NCI-H1694 treated with DMSO at 0.1 percent for 48 hours (cell line): ENCODE measurements at places on chromosomes 6 and 20.

DNA sequence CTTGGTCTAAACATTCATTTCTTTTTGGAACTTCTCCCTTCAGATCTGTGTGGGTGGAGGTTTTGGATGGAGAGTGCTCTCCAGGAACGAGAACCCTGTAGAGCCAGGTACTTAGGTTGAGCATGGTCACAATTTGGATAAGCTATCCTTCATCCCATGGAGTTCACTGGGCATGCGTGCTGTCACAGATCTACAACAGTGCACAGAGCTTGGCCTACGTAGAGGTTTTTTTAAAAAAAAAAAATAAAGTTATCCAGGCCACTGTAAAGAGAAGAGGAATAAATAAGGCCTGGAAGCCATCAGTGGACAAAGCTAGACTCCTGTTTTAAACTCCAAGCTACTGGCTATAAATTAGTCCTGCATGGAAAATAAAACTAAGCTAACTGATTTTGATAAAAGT, 165.6 kb downstream of the SLC24A3 start:
- no peak for DNase-seq

DNA sequence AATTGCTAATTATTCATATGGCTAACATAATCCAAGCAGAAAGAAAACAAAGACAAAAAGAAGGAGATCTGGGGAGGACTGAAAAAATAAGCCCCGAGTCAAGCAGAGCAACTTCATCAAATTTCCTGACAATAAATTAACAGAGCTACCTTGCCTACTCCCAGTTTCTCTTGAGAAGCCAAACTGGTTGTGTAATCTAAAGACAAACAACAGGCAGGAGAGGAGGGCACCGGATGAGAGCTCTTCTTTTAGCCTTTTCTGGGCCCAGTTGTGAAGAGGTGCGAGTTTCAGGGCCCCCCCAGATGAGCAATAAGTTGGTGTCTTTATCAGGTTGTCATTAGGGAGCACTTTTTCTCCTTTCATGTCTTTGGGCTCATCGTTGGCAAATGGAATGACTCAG, 197.1 kb upstream of the PCSK2 start:
- DNase-seq: no peak

- no peak for DNase-seq
Measured at GRCh38 chr20:50977066-50978021, 18.7 kb downstream of the MOCS3 start.

- no peak for DNase-seq
Measured at GRCh38 chr6:53837865-53838769, 43.3 kb downstream of the LRRC1 start.

GRCh38 chr6:14857501-14857900, 388.4 kb upstream of the JARID2 start:
- no peak for DNase-seq

DNA sequence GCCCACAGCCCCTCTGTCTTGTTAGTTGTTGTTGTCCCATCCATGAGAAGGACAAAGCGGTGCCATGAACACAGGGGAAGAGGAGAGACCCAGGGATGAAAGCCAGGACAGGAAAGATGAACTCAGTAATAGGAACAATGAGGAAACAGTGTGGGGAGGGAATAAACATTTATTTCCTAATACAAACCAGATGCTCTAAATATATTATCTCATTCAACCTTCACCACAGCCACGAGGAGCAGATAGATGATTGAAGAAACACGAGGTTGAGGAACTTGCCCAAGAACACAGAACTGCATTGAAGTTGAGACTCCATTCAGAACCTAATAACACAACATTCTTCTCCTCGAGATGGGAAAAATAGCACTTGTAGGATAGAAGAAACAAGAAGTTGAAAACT, 53.0 kb upstream of the AIG1 start:
- no peak for DNase-seq

DNA sequence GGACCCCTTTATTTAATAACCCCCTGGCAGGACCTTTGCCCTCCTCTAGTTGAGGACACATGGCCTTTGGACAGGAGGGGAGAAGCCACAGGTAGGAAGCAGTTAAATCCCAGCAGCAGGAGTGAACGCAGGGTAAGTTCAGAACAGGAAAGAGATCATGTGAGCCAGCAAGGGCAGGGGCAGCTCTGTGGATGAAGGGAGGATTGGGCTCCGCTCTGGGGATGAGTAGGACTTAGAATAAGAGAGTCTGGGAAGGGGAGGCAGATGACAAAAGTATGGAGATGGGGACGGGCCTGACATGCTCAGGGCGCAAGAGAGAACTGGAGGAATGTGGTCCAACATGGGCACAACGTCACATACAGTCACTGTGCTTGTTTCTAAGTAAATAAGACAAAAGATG, 89.0 kb downstream of the NDUFAF5 start:
- no peak for DNase-seq

DNA sequence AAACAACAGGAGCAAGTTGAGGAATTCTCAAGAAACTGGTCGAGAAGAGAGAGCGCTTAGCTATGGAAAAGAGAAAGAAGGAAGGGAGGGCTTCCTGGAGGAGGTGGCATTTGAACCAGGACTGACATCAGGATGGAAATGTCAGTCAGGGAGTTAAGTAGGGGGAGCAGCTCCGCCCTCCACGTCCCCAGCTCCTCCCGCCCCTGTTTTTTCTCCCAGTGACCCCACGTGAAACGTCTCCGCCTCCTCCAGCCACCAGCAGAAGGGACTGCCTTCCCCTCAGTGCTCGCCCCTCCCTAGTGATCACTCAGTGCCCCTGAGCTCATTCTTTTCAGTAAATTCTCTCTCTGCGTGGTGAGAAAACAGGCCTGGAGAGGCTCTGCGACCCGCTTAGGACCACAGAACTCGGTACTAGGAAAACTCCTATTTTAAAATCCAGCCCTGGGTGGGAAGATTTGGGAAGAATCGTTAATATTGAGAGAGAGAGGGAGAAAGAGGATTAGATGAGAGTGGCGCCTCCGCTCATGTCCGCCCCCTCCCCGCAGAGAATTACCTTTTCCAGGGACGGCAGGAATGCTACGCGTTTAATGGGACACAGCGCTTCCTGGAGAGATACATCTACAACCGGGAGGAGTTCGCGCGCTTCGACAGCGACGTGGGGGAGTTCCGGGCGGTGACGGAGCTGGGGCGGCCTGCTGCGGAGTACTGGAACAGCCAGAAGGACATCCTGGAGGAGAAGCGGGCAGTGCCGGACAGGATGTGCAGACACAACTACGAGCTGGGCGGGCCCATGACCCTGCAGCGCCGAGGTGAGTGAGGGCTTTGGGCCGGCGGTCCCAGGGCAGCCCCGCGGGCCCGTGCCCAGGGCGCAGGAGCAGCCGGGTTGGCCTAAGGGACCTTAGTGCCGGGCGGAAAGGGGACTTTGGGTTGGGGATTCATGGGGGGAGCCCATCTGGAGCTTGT, 4.6 kb downstream of the HLA-DPB1 start:
- DNase-seq: no peak

- no peak for DNase-seq
Measured at GRCh38 chr6:147459780-147460179, 48.7 kb upstream of the SAMD5 start.

DNA sequence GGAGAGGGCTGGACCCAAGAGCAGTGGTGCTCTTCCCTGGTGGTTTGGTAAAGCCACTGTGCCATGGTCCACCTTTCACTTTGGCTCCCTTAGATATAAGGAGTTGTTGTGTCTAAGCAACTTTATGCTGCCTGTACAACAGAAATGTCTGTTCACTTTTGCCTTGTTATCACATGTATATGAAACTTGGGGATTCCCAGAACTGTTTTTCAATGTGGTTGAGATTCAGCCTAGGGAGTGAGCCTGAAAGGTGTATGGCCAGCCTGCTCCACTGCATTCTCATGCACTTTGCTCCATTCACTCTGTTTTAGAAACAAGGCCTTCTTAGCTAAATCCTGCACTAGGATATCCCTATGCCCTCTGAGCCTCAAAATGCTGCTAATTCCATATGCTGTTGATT, 234.5 kb upstream of the THEMIS start:
- no peak for DNase-seq

DNA sequence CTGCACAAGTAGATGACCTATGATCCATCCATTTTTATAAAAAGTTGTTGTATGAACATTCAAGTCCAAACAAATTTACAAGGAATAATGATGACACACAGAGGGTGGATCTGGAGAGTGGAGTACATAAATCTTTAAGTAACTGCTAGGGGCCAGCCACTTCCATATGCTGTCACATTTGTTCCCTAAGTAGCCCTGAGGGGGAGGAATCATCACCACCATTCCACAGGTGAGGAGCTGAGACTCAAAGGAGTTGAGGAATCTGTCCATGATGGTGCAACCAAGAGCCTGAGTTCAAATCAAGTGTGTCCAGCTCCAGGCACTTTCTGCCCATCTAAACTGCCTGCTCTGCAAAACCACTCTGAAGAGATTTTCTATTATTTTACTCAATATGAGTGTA, 132.1 kb downstream of the AIG1 start:
- DNase-seq: no peak

- DNase-seq: no peak
Measured at GRCh38 chr6:112044196-112044595, 9.7 kb upstream of the CCN6 start.

GRCh38 chr20:19241440-19241839, 29.0 kb downstream of the SLC24A3 start:
- DNase-seq: no peak

GRCh38 chr20:54051068-54051467, 19.3 kb downstream of the BCAS1 start:
- DNase-seq: no peak

GRCh38 chr6:4240148-4240547, 104.8 kb upstream of the ECI2 start:
- no peak for DNase-seq

DNA sequence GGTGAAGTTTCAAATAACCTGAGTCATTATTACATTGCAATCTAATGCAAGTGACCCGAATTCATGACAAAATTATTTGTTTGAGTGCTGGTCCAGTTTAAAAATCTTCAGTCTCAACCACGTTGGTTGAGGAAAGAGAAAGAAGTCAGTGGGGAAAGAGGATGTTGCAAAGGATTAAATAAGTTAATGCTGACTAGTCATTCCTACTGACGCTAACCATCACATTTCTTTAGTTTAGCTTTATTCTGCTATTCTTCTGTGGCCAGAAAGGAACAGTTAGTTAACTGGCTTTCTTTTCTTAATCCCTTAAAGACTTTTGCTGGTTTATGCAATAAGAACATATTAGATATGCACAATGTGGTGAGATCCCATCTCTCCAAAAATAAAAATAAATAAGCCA, 143.8 kb upstream of the FAM83B start:
- no peak for DNase-seq

GRCh38 chr20:50052550-50053361, 60.2 kb downstream of the UBE2V1 start:
- DNase-seq: no peak

- DNase-seq: no peak
Measured at GRCh38 chr20:48275286-48276020, 490.2 kb upstream of the SULF2 start.

DNA sequence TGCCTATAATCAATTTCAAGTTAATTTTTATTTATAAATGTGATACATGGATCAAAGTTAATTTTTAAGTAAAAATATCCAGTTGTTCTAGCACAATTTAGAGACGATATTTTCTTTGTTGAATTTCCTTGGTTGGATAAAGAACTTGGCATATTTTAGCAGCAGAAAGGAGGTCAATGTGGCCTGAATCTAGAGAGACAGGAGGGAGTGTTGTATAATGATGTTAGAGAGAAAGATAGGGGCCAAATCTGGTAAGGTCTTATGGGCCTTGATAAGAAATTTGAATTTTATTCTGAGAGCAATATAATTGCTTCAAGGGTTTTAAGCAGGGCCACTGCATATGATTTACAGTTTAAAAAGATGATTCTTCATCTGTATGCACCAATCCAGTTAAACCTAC, 79.4 kb upstream of the OGFRL1 start:
- no peak for DNase-seq

DNA sequence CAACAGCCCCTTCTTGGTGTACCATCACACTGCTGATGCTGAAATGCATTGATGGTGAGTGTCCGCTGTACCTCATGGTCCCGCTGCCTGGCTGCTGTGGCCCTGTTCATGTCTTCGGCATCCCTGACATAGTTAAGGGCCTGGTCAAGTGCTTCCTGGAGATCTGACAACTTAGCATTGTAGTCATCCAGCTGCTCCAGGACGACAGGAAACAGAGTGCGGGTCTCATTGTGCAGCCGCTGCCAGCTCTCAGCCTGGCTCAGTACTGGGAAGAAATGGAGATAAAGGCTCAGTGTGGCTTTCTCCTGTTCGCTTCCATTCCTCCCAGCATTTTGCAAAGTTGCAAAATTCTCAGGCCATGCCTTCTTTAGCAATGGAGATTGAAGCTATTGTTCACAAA, 81.8 kb downstream of the LAMA4 start:
- no peak for DNase-seq

- no peak for DNase-seq
Measured at GRCh38 chr20:56736285-56736857, 107.3 kb downstream of the TFAP2C start.

- DNase-seq: peak; percentile 28
Measured at GRCh38 chr6:90295854-90296340, 746 bp downstream of the BACH2 start.

DNA sequence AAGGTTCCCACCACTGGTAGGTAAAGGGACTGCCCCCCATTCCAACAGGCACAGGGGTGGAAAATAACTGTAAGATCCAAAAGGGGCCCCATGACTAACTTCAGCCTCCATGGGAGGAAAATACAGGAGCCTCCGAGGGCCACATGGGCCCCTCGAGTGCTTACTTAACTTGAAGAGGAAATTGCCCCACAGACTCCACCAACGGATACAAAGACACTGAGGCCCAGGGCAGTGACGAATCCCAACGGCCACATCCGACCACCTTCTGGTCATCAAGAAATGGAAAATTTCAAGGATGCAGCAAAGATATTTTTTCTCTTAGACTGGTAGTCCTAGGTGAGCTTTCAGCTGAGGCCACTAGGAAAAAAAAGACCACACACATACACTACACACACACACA, 116.0 kb upstream of the MRPS10 start:
- no peak for DNase-seq

DNA sequence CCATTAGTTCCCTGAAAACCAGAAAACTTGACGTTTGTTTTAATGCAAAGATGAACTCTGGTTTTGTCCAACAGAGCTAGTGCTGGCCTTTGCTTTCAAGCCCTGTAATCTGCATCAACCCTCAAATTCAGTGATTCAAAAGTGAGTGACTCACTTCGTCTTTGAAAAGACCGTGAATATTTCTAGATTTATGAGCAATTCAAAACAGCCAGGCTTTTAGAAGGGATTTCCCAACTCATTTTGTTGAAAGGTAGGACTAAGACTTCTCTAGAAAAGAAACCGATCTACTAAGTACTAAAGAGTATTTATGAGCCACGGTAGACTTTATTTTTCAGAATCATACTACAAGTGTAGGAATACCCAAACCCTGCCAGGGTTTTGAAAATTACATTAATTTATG, 121.5 kb downstream of the UST start:
- no peak for DNase-seq
